NCI-H1436 treated with DMSO at 0.1 percent for 48 hours (cell line): ENCODE measurements at places on chromosomes 12 and 14.

- no peak for DNase-seq
These were observed 121.1 kb upstream of the EEA1 start for GRCh38 chr12:93050026-93050747.

DNA sequence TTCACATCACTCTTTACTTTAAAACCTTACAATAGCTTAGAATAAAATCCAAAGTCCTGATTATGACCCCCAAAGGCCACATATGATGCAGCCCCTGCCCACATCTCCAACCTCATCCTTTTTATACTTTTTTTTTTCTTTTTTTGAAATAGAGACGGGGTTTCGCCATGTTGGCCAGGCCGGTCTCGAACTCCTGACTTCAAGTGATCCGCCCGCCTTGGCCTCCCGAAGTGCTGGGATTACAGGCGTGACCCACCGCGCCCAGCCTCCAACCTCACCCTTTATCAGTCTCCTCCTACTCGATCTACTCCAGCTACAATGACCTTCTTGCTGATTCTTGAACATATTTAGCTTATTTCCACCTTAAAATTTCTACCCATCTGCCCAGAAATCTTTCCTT lies 1.2 kb upstream of the MAPKAPK5 start:
- DNase-seq, result no peak

DNA sequence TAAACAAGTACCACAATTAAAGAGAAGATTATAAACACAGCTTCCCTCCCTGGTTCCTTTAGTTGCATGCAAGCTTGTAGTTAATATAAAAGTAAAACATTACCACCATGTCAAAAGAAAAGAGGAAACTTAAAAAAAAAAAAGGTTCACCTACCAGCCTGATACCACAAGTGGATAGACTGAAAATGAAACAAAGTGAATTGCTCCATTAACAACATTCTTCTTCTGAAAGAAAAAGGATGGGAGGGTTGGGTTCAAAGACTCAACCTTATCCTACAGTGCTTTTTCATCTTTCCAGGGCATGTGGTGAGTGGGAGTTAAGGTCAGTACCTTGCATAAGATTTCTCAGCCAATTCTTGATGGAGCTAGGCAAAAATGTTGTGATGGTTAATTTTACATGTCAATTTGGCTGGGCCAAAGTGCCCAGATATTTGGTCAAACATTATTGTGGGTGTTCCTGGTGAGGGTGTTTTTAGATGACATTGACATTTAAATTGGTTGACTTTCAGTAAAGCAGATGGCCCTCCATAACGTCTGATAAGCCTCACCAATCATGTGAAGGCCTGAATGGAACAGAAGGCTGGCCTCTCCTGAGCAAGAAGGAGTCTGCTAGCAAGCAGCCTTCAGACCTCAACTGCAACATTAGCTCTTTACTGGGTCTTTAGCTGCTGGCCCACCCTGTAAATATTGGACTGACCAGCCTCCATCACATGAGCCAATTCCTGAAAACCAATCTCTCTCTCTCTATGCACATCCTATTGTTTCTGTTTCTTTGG lies 28.8 kb downstream of the VCPKMT start:
- DNase-seq, result no peak

- no peak for DNase-seq
These were observed 81.9 kb downstream of the PELI2 start for GRCh38 chr14:56199982-56200577.

DNA sequence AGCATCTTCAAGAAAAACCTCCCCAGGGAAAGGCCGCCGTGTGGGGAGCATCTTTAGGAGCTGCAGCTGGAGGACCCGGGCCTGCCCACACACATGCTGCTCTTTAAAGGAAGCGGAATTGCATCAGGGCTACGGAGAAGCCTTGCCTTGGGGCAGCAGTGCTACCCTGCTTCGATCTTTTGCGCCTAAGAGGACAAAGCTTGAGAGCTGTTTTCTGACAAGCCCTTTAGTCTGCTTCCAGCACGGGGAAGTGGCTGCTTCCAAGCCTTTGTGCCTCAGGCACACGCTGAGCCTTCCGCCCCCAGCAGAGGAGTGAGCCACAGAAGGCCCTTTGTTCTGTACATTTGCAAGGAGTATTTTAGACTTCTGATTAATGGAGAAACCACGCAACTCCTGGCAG lies 31.5 kb downstream of the COA8 start:
- no peak for DNase-seq

- no peak for DNase-seq
These were observed 7.2 kb upstream of the FNTB start for GRCh38 chr14:64979336-64980074.

DNA sequence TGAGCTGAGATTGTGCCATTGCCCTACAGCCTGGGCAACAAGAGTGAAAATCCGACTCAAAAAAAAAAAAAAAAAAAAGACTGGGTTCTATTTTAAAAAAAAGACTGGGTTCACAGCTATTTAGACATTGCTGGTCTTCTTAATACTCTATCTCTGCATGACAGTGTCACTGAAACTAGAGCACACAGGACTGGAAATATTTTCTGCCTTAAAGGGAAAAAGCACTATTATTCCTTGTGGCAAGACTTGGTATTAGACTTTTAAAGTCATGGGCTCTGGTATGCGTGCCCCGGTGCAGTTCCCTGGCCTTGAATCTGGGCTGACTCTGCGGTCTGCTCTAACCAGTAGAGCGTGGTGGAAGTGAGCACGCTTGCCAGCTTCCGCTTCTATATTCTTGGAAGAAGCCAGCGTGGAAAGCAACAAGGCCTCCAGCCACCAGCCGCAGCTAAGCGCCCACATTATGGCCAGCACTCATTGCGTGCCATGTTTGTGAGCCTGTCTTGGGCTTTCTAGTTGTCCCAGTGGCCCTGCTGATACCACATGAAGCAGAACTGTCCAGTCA lies 31.3 kb downstream of the PRKAB1 start:
- DNase-seq, result no peak

GRCh38 chr12:96258104-96258961 lies 64.2 kb downstream of the ELK3 start:
- no peak for DNase-seq
